Caco-2 (cell line): ENCODE measurements at places on chromosomes 16 and 17. TPM values are rescaled to one million over a fixed set of nuclear protein-coding genes. Genes with fewer than 3 reads are reported as not detected.

- no peaks in the 10 kb centered on the region for H3K27me3 ChIP-seq
- DNase-seq = no peak
- H3K27ac ChIP-seq = no peak overlapping the region
- H3K4me1 ChIP-seq = 0 out of 2 replicates have a peak, but pooled peaks cover 3% of the 10 kb centered on the region
Observed at GRCh38 chr17:27384726-27385125, 71.5 kb upstream of the KSR1 start.

- no peaks in the 10 kb centered on the region for H3K27me3 ChIP-seq
- peaks cover 12% of the 10 kb centered on the region for H3K4me1 ChIP-seq
- peak overlapping the region; percentile 91 for H3K4me3 ChIP-seq
- peak; percentile 62 for DNase-seq
- peak overlapping the region; percentile 95 for H3K27ac ChIP-seq
Observed at GRCh38 chr17:75152922-75153779, 1.2 kb downstream of the JPT1 start.

- no peaks in the 10 kb centered on the region for H3K36me3 ChIP-seq
- H3K4me3 ChIP-seq = no peak overlapping the region
- DNase-seq = no peak
Observed at GRCh38 chr17:5522476-5522875, 36.1 kb downstream of the MIS12 start.

DNA sequence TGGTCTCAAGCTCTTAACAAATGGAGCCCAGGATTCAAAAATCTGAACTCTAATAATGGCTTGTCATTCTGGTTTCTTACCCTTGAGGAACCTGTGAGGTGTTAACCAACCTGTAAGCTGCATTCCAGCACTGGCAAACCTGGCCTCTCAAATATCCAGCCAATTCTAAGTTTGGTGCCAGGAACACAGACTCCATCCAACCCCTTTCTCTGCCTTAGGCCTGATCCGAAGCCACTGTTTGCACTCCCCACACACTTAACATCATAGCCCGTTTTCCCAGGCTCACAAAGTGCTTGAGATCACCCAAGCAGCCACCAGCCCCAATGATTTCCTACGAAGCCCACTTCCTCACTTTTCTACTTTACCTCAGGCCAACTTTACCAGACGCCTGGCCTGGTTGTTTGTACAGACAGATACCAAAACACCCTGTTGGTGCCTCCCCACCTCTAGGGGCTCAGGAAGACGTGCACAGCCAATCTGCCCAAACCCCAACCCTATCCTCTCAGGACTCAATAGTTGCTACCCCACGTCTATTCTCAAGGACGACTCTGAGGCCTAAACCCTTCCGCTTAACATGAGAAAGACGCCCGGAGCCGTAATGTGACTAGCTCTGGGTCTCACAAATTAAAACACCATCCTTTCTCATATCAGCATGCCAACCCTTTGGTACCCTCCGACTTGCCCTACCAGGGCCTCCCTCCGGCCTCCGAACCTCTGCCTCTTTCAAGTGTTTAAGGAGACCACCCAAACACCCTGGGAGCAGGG, 3.2 kb upstream of the PER1 start:
- no peaks in the 10 kb centered on the region for H3K36me3 ChIP-seq
- peak overlapping the region; percentile 44 for H3K4me3 ChIP-seq
- no peak overlapping the region for H3K27ac ChIP-seq
- no peaks in the 10 kb centered on the region for H3K27me3 ChIP-seq
- peaks cover 19% of the 10 kb centered on the region for H3K4me1 ChIP-seq
- DNase-seq = no peak

GRCh38 chr17:77325577-77326075, 184.9 kb downstream of the SEC14L1 start:
- H3K36me3 ChIP-seq = no peaks in the 10 kb centered on the region; the same call in 1 of the 2 replicates
- DNase-seq = no peak

- H3K36me3 ChIP-seq = no peaks in the 10 kb centered on the region
- H3K4me3 ChIP-seq = no peak overlapping the region
- no peak for DNase-seq
- H3K4me1 ChIP-seq = peaks cover 9% of the 10 kb centered on the region; the same call in 1 of the 2 replicates
- no peaks in the 10 kb centered on the region for H3K27me3 ChIP-seq
- H3K27ac ChIP-seq = no peak overlapping the region
Observed at GRCh38 chr17:34368196-34368945, 5.3 kb upstream of the CCL1 start.

- H3K27me3 ChIP-seq = no peaks in the 10 kb centered on the region
- DNase-seq = no peak
- H3K36me3 ChIP-seq = no peaks in the 10 kb centered on the region
- no peaks in the 10 kb centered on the region for H3K4me1 ChIP-seq
Observed at GRCh38 chr16:66660422-66661209, 35.9 kb downstream of the CMTM4 start.

DNA sequence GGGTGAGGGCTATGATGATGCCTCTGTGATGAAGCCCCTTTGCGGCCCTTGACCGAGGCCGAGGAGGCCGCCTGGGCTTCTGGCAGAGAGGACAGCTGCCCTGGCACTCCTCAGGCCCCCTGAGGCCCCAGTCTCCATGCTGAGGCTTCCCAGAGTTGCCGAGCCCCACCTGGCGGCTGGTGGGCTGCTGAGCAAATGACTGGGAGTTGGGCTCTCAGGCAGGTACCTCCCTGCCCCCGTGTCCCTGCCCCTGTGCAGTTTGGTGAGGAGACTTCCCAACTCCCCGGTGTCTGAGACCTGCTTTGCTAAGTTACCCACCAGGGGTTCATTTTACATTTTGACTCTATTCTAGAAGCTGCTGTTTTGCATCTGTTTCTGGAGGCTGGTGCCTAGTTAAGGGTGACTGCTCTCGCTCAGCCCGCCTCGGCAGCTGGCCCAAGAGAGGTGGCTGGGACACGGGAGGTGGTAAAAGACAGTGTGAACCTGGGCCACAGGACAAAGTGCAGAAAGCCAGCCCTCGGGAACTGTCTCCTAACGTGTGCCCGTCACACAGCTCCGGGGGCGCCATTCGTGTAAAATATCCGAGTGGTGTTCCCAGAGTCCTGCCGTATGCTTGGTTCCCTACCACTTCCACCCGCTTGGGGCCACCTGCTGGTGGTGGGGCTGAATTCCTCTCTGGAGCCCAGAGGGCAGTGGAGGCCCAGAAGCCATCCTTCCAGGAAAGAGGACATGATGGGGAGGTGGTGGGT, 134.5 kb downstream of the RAB11FIP4 start:
- no peak overlapping the region for H3K4me3 ChIP-seq
- no peaks in the 10 kb centered on the region for H3K4me1 ChIP-seq
- H3K27me3 ChIP-seq = no peaks in the 10 kb centered on the region
- no peak for DNase-seq
- no peak overlapping the region for H3K27ac ChIP-seq

GRCh38 chr17:38578229-38579082, 27.3 kb downstream of the SRCIN1 start:
- peak; percentile 63 for DNase-seq
- H3K27me3 ChIP-seq = no peaks in the 10 kb centered on the region
- H3K27ac ChIP-seq = no peak overlapping the region
- no peaks in the 10 kb centered on the region for H3K4me1 ChIP-seq
- no peaks in the 10 kb centered on the region; the same call in 1 of the 2 replicates for H3K36me3 ChIP-seq

GRCh38 chr17:15006421-15007128, 258.6 kb downstream of the PMP22 start:
- no peaks in the 10 kb centered on the region for H3K27me3 ChIP-seq
- H3K36me3 ChIP-seq = no peaks in the 10 kb centered on the region
- H3K4me1 ChIP-seq = no peaks in the 10 kb centered on the region
- no peak for DNase-seq
- H3K4me3 ChIP-seq = no peak overlapping the region
- no peak overlapping the region for H3K27ac ChIP-seq

GRCh38 chr16:11976850-11977375, 379 bp downstream of the SNX29 start:
- H3K4me1 ChIP-seq = no peaks in the 10 kb centered on the region
- H3K36me3 ChIP-seq = no peaks in the 10 kb centered on the region
- DNase-seq = no peak
- peak overlapping the region; percentile 95 for H3K4me3 ChIP-seq

DNA sequence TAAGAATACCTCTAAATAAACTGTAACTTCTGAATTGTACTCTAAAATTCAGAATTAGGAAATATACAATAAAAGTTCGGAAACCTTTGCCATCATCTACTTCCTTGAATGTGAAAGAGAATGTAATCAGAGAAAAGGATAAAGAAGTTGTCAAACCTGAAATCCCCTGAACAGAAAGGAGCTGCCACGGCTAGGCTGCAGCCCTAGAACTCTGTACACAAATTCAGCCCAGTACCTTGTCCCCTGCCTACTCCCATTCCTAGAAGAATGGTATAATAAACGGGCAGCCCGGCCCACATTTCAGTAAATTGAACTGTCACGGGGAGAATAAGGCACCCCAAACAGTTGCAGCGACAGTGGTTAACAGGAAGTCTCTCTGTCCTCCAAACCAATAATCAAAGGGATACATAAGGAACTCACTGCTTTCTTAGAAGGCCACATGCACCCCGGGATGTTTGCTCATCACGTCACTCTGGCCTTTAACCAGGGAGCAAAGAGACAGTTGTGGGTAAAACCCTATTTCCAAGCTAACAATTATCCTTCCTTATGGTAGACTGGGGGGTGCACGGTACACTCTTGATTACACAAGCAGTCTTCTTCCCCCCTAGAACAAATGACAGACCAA, 24.3 kb upstream of the RFFL start:
- peaks cover 22% of the 10 kb centered on the region for H3K4me1 ChIP-seq
- no peaks in the 10 kb centered on the region for H3K27me3 ChIP-seq
- peak; percentile 62 for DNase-seq
- H3K27ac ChIP-seq = peak overlapping the region; percentile 92
- peak overlapping the region; percentile 58 for H3K4me3 ChIP-seq

- no peak overlapping the region for H3K27ac ChIP-seq
- H3K4me3 ChIP-seq = no peak overlapping the region
- peaks cover 14% of the 10 kb centered on the region; the same call in 1 of the 2 replicates for H3K4me1 ChIP-seq
- peaks cover 3% of the 10 kb centered on the region; the same call in 1 of the 2 replicates for H3K27me3 ChIP-seq
- H3K36me3 ChIP-seq = no peaks in the 10 kb centered on the region
Observed at GRCh38 chr17:39607057-39607850, 466 bp downstream of the NEUROD2 start.

- peaks cover 6% of the 10 kb centered on the region; the same call in 1 of the 2 replicates for H3K4me1 ChIP-seq
- H3K4me3 ChIP-seq = no peak overlapping the region
- H3K27me3 ChIP-seq = no peaks in the 10 kb centered on the region
- peak; percentile 26 for DNase-seq
- H3K36me3 ChIP-seq = no peaks in the 10 kb centered on the region
Observed at GRCh38 chr16:10932959-10933710, 9.1 kb downstream of the DEXI start.

The CMTM2 gene
- total RNA-seq = not detected in 2 replicates

The NKD1 gene
- total RNA-seq = 37.9 and 54.9 TPM in 2 replicates

The C16orf96 gene
- total RNA-seq = 0.11 and 0.19 TPM in 2 replicates

The SYT17 gene
- total RNA-seq = 4.2 and 4.6 TPM in 2 replicates

The CFAP20 gene
- 69.4 and 73.2 TPM in 2 replicates for total RNA-seq

The NAGS gene
- total RNA-seq = 0.42 and 0.50 TPM in 2 replicates

The CSNK1D gene
- 196 TPM in 2 replicates for total RNA-seq
